ENCODE measurements at places on chromosomes 3 and 15.
A peak's percentile ranks its signal among the peaks of the same experiment; 100 is the strongest.

DNA sequence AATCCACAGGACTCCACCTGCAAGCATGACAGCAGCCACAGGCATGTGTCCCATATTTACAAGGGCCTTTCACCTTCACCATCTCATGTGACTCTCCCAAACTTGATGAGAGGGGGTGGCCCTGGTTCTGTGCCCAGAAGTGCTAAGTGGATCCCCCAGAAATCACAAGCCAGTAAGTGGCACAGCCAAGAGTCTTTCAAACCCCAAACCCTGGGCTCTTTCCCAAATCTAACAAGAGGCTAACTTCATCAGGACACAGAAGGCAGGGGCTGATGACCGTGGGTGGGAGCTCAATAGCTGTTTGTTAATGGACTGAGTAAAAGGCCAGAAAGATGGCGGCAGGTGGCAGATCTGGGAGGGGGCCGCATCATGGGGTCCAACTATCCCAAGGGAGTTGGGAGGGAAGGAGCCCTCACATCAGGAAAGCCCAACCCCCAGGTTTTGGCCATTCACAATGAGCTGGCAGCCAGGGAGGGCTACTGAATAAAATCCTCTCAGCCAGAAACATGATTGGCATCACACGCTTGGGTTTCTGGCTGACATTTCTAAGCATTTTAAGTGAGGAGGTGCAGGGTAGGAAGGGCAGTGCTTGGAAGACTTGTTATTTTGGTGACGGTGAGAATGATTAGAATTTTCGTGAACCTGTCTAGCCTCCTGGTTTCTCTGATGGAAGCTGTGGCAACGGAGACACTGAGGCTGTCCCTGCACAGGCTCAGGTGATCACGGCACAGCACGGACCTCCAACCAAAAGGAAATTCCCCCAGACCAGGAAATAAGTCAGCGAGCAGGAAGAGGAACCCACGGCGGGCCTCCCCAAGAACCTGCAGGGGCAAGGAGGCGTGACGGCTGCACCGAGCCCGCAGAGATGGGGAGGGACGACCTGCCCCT is 109.3 kb downstream of the OXNAD1 start:
- no peak for DNase-seq

DNA sequence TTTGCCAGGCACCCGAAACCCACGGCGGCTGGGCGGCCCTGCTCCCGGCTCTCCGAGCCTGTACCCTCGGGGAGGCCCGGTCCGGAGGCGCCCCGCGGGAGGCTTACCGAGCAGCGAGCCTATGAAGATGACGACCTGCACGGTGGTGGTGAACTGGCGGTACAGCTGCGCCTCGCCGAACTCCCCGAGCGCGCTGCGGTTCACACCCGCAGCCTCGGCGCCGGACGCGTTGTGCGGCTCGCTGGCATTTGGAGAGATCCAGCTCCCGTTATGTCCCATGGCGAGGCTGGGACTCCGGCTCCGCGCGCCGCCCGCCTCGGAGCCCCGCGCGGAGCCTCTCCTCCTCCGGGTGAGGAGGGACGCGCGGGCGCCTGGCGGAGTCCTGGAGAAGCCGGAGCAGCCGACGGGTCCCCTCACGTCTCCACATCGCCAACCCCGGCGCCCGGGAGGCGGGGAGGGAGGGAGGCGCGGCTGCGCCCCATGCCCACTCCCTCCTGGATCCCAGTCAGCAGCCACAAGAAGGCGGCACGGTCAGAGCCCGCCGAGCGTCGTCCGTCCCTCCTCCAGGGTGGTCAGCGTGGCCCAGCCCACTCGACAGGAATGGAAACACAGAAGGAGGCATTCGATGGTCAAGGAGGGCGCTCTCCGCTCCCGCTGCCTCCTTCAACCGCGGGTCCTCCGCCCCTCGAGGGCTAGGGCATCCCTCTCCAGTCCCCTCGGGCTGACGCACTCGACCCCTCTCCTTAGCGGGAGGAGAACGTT is at the start of gene GPR176:
TSS of gene GPR176 (minus strand) at position 519 of the 762 bp plus-strand sequence. CDS start at position 279, 240 bp downstream.
- peak; percentile 81 for DNase-seq

DNA sequence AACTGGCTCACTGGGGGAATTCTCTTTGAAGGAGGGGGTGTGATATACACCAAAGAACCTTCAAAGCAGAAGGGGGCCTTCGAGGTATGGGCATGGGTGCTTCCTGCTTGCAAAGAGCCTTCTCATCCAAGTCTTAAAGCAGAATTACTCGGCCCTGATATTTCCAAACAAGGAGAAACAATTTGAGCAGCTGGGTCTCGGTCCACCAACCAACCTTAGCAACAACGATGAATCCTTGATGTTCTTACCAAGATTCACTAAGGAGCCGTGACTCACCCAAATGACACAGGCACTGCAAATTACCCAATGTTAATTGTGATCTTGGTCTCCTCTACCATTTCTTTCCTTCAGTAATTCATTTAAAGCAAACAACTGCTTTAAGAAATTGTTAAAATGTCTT is 7.7 kb downstream of the HOMER2 start:
- no peak for DNase-seq

DNA sequence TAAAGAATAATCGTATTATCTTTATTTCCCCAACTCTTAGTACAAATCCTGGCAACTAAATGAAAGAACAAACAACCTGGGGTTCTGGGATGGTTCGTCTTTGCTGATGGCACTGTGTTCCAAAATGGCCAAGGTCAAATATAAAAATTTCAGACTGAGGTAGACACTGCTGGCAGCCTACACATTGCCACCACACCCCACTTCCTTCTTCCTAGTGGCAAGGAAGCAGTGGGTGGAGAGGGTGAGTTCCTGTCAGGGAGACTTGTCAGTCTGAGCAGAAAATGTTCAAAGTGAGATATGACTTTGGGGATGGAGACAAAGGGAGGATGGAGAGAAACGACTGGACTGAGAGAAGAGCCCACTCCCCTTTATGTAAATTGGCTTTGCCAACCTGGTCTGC is 69.6 kb downstream of the LMCD1 start:
- no peak for DNase-seq

GRCh38 chr3:124420392-124420791 is 309.9 kb upstream of the UMPS start:
- DNase-seq = no peak

- no peak for DNase-seq
Observed at GRCh38 chr3:49377483-49377882, 19.3 kb upstream of the GPX1 start.

- DNase-seq = no peak
Observed at GRCh38 chr3:146491303-146491702, 21.9 kb upstream of the PLSCR2 start.

DNA sequence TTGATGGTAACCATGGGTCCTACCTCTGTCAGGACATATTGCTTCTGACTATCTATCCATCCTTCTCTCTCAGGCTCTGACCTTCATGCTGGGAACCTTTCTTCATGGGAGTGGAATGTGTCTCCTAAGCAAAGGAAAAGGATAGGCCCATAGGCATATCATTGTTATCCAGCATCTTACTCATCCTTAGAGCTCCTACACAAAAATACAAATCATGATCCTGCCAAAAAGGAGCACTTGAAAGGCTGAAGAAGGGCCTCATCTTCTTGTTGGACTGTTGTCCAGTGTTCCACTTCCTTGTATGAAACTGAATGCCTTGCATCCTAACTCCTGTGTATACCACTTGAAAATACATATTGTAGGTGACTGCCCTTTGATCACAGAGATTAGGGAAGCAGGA is 96.1 kb upstream of the SOX2 start:
- no peak for DNase-seq

DNA sequence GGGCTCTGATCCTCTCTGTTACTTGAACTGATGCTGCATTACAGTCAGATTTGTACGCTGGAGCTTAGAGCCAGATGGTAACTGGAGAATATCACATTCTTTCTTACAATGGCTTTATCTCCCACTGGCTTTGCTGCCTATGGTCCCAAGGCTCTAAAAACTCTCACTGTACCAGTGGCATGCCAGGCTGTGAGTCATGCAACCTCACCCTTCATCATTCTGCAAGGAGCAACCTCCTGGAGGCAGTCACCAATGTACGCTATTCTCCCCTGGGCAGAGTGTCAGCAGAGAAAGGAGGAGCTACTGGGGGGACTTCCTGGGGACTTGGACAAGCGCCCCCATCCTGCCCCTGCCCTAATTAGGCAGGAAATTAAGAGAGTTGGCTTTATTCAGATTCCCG is 97.9 kb upstream of the EIF1B start:
- DNase-seq = no peak

GRCh38 chr3:52182196-52182595 is 15.8 kb upstream of the ALAS1 start:
- no peak for DNase-seq

DNA sequence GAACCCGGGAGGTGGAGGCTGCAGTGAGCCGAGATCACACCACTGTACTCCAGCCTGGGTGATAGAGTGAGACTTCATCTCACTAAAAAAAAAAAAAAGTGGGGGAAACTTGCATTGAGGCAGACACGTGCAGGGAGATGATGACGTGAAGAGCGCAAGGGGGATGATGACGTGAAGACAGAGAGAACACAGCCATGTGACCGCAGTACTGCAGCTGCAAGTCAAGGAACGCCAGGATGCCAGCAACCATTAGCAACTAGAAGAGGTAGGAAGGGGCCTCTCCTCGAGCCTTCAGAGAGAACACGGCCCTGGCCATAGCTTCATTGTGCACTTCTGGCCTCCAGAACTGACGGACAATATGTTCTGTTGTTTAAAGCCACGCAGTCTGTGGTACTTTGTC is 28.3 kb downstream of the RFT1 start:
- DNase-seq = no peak

DNA sequence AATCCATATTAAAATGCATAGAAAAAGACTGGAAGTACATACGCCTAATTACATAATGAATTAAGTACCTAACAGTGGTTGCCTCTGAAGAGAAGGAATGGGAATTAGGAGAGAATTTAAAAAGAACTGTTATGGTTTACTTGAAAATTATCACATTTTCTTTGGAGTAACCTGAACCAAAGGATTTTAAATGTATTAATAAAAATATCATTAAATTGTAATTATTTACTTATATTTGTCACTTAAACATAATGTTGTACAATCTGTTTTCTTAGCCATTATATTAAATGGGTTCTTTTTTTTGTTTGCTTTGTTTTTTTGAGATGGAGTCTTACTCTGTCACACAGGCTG is 114.2 kb upstream of the SLC7A14 start:
- no peak for DNase-seq

- DNase-seq = no peak
Observed at GRCh38 chr3:33402936-33403335, 37.3 kb downstream of the UBP1 start.

DNA sequence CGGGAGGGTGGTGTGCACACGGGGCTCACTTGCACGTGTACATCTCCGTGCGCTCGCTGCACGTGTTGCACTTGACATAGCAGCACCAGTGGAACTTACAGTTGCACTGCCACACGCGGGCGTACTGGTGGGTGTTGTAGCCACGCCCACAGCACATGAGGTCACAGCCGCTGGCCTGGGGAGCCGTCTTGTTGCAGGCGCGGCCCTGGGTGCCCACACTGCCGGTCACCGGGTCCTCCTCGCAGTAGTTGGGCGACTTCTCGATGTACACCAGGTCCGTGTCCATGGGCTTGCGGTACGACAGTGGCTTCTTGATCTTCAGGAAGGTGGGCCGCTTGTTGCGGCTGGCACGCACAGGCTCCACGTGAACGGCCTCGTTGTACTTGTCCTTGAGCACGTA is 61.0 kb downstream of the WNT7A start:
- DNase-seq = no peak

- DNase-seq = no peak
Observed at GRCh38 chr3:190456770-190457169, 7.1 kb upstream of the TMEM207 start.
